ENCODE measurements at places on chromosomes 6 and 20.

GRCh38 chr6:39882531-39882899 is 51.7 kb downstream of the MOCS1 start:
- DNase-seq: no peak

DNA sequence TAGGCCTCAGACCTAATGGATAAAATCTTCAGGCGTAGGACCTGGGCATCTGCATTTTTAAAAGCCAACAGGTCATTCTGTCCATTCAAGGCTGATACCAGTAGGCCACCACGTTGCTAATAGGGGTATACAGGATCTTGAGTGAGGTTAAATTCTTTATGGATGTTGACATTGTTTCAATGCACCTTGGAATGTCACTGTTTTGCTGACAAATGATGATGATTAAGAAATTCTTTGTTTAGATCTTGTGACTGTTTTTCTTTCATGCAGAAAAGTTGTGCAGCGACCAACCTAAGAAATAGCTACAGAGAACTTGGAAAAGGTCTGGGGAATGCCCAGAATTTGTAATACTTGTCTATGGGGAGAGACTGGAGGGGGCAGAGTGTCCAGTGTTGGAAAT is 101.1 kb upstream of the CLDN20 start:
- DNase-seq: no peak

DNA sequence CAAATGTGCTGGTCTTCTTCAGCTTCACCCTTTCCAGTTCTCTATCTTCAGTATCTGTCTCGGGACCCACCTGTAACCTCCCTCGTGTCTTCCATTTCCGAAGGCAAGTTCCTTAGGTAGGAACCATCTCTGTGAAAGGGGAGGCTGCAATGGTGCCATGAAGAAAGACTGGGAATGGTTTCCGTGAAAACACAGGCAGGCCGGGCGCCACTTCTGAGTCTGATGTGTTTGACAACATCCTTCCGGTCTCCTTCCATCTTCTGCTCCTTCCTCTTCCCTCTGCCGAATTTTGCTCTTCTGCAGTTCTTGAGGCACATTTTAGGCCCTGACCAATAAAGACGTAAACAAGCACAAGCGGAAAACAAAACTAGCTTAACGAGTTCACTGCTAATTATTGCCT is 328.0 kb downstream of the THBS2 start:
- no peak for DNase-seq

DNA sequence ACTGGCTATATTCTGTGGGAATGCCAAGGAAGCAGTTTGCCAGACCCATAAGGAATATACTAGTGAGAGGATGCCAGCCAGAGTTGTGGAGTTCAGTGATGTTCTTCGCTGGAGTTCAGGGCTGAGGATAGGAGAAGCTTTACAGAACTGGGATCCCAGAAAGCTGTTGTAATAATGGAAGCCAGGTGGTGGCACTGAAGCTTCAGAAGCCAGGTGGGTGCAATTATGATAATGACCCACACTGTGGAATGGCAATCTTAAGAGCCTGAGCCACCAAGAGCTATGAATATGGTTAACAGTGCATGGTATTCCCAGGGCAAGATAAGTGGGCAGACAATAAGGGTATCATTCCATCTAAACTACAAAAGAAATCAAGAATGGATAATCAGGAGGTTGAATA is 25.1 kb upstream of the ENPP1 start:
- no peak for DNase-seq

- no peak for DNase-seq
Measured at GRCh38 chr6:75484535-75484934, 9.1 kb downstream of the FILIP1 start.

- no peak for DNase-seq
Measured at GRCh38 chr20:38603286-38603685, 1.7 kb downstream of the ARHGAP40 start.

GRCh38 chr20:5510446-5510845 is 193.7 kb upstream of the PROKR2 start:
- no peak for DNase-seq

DNA sequence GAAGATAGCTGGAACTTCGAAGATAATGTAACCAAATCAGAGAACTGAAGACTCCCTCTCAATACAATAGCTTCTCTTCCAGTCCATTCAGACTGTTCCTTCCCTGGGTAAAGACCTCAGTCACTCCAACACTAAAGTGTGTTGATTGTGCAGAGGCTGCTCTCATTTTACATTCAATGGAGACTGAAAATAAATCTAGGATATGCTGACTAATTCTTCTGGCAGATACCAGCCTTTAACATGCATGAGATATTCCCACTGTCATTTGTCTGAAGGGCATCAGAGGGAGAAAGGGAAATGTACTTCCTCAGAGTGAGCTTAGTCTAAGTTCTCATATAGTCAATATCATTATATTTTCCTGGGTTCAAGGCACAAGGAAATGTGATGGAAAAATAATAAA is 166.4 kb upstream of the IRAK1BP1 start:
- no peak for DNase-seq

GRCh38 chr20:47558295-47559066 is 56.8 kb downstream of the NCOA3 start:
- DNase-seq: no peak

DNA sequence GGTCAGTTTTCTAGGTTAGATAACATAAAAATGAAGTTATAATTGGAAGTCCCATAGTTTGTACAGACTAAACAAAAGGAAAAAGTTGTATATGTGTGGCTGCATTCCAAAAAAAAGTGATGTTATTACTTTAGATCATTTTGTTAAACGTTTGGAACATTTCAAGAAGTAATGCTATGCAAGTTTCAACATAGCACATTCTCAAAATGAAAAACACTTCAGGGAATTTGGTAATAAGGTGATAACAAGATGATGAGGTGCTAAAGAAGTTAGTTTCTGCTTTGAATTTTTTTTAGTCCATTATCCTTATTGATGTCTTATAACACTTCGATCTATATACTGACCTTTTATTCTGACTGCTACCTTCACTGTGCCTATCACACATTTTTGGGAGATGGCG is 250.7 kb downstream of the PHF3 start:
- no peak for DNase-seq

DNA sequence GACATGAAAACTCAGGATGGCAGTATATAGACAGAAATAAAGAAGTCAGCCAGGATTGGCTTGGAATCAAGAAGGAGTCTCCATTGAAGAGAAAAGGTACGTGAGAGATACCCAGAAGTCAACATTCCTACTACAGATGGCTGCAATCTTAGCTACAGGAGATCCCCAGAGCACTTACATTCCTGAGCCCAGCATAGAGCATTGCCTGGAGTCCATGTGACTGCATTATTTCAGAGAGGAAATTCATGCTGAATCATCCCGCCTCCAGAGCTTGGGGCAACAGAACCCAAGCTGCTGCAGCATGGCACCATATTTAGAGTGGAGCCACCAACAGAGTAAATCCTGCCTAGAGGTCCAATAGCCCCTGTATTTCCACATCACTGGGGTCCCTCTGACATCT is 125.0 kb upstream of the GRIK2 start:
- no peak for DNase-seq

- no peak for DNase-seq
Measured at GRCh38 chr20:17749978-17750721, 50.4 kb downstream of the BANF2 start.

DNA sequence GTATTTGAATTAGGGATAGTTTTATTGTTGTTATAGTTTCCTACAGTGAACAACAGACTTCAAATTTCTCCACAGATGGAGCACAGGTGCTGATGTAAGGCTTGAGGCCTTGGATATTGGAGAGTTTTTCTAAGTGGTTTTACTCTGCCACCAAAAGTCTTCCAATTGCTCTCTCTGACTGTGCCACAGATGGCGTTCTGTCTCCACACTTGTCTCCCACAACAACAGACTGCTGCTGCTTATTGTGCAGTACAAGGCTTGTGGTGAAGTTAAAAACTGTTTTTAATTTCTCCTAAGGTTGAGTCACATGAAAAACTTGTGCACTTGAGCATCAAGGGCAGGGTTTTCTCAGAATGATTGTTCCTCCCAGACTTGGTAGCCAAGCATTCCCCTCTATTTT is 460.9 kb upstream of the KHDRBS2 start:
- no peak for DNase-seq
